ENCODE measurements at places on chromosomes 7 and 10.

DNA sequence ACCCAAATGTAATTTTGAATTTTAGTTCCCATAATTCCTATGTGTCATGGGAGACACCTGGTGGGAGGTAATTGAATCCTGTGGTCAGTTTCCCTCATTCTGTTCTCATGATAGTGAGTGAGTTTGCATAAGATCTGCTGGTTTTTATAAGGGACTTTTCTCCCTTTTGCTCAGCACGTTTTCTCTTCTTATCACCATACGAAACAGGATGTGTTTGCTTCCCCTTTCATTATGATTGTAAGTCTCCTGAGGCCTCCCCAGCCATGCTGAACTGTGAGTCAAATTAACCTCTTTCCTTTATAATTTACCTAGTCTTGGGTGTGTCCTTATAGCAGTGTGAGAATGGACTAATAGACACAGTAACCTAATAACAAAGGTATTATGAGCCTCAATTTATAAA lies 36.1 kb upstream of the ZNF736 start:
- no peak for DNase-seq

- no peak for DNase-seq
Measured at GRCh38 chr7:39183796-39184195, 206.1 kb downstream of the POU6F2 start.

- no peak for DNase-seq
Measured at GRCh38 chr7:148135116-148135515, 455.4 kb upstream of the C7orf33 start.

- no peak for DNase-seq
Measured at GRCh38 chr7:85529831-85530230, 343.0 kb upstream of the SEMA3D start.

GRCh38 chr7:129896568-129897382 lies 56.0 kb downstream of the UBE2H start:
- peak; percentile 38 for DNase-seq

- DNase-seq: no peak
Measured at GRCh38 chr7:150665089-150665748, 20.3 kb upstream of the GIMAP2 start.

DNA sequence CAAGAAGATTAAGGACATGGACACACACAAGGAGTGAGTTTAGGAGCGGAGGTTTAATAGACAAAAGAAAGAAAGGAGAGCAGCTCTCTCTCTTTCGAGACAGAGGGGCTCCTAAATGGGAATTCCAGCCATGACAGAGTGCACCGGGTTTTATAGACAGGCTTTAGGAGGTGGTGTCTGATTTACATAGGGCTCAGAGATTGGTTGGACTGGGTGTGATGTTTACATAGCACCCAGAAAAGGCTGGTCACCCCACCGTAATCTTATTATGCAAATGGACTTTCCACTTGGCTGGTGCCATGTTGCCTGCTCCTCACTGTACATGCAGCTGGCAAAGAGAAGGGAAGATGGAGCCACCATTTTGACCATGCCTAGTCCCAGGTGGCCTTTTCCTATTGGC lies 28.4 kb upstream of the MRC1 start:
- no peak for DNase-seq

DNA sequence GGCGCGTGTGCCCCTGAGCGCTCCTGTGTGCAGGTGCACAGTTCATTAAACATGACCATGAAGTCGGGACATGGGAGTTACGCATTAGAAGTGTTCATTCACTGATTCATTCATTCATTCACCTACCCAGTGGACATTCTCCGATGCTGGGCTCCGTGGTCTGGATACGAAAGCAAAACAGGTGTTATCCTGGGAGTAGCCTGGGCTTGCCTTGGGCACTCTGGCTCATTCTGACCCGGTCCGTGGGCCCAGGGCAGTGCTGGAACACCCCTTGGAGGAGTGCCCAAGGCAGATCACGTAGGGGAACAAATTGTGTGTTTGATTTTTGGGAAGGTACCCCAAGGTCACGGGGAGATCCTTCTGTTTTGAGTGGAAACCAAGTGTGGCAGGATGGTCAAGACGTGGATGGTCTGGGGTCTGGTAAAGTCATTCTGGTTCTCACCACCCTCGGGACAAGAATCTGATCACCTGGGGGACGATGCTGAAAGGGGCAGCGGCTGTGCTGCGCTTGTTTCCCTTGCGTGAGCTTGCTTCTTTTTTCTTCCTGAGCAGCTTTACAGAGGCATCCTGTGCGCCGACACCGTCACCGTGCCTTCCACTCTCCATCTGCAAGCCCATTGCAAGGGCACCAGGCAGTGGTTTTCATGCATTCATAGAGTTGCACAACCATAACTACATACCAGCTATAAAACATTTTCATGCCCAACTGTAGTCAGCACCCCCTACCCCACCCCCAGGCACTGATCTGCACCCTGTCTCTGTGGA lies 10.1 kb downstream of the ELFN1 start:
- no peak for DNase-seq

GRCh38 chr7:134037991-134038390 lies 89.1 kb upstream of the LRGUK start:
- DNase-seq: no peak

GRCh38 chr10:80259405-80259871 lies 30.0 kb downstream of the MAT1A start:
- DNase-seq: no peak

DNA sequence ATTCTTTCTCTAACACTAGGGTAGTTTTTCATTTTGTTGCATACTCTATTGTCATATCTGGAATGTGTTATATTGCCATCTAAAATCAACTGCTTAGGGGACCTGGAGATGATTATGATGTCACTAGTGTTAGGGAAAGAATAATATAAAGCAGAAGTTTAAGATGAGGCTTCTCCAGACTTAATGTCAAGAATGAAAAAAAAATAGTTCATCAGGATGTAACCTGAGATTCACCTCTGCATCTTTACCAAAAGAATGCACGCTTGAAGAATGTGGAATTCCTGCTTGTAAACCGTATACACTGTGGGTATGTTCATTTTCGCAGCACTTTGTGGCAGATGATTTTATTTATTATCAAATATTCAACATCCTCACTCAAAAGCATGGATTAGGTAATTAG lies 184.6 kb downstream of the ST7 start:
- no peak for DNase-seq

GRCh38 chr10:91919651-91920050 lies 3.9 kb upstream of the BTAF1 start:
- no peak for DNase-seq
